ENCODE measurements at places on chromosomes 4 and X.

DNA sequence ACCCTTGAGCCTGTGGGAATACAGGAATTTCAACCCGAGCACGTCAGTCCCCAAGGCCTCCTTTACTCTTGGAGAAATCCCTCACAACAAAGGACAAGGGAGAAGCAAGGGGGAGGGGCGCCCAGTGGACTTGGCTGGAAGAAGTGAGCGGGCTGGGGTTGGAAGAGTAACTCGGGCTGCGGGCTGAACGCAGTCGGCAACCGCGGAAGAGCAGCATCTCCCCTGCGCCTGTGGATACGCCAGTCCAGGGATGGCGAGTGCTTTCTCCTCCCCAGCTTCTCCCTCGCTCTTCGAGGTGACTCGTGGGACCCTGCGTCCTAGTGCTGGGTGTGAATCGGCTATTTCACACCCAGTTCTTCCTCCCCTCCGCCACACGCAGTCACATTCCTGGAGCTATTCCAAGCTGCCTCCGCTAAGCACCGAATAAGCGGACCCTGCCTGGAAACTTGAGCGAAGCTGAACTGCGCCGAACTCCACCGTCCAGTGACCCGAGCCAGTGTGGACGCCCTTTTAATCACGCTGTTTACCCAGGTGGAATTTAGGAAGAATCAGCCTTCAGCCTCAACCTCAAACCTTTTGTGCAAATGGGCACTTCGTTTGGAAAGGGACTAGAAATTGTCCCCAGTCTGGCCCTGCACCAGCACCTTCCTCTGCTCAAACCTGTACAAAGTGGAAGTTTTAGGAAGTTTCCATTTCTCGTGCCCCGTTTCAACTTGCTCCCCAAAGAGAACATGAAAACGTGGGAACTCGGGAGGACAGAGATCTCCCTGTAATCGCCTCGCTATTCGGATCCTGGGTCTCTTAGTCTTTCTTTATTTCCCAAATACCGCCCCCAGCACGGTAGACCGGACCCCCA, 64.3 kb upstream of the WDR17 start:
- peak; percentile 95 for DNase-seq

- DNase-seq: no peak
Observed at GRCh38 chr4:78710536-78710935, 65.6 kb upstream of the BMP2K start.

DNA sequence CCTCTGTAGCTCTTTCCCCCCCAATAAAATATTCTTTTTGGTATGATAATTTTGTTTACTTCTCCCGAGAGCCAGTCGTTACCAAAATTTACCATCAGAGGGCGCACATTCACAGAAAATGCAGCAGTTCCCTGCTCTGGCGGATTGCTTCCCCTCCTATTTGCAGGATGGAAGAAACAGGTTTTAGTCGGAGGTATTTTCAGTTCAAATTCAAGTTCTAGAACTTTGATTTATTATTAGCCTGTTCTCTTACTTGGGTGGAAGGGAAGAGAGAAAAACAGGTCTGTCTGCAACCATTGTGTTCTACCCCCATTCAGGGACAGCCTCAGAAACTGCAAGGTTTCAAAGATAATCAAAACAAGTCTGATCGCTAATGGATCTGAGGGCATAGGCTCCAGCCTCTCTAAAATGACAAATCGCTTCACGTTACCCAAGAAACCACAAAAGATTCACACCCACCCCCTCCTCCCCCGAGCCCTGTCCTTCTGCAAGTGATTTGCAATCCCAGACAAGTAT, 263.8 kb upstream of the RPS6KA3 start:
- DNase-seq: peak; percentile 64

- no peak for DNase-seq
Observed at GRCh38 chr4:146370841-146371240, 150.9 kb downstream of the SLC10A7 start.

DNA sequence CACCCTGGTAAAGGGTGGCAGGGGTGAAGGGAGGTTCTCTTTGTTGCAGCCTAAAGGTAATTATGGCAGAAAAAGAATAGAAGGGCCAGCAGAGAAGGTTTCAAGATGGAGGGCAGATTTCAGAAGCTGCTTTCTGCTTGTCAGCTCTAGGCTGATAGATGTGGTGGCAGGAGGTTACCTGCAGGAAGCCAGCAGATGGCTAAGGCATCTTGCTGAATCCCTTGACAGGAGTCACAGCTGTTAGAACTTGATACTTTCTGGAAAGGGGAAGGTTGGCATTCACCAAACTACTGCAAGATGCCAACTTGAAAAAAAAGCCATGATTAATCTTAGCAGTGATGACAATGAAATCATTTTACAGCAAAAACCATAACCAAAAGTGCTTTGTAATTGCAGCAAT, 69.5 kb upstream of the CBLL2 start:
- no peak for DNase-seq

DNA sequence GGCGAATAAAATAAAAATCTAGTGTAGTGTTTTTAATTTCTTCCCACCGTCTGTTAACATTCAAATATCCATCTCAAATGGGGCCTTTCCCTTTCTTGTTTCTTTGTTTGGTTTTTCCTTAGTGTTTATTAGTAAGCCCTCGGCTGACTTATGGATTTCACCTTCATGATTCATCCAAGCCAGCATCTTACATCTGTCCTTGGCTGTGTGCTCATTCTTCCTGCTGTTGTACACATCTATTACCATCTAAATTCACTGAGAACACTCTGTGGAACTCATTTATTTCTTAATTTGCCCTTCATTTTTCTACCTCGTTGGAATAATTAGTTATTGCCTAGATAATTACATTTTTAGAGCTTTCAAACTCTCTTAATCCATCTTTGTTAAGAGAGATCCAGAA, 84.9 kb downstream of the SPCS3 start:
- DNase-seq: no peak

GRCh38 chr4:86442881-86443280, 83.0 kb upstream of the MAPK10 start:
- DNase-seq: no peak

DNA sequence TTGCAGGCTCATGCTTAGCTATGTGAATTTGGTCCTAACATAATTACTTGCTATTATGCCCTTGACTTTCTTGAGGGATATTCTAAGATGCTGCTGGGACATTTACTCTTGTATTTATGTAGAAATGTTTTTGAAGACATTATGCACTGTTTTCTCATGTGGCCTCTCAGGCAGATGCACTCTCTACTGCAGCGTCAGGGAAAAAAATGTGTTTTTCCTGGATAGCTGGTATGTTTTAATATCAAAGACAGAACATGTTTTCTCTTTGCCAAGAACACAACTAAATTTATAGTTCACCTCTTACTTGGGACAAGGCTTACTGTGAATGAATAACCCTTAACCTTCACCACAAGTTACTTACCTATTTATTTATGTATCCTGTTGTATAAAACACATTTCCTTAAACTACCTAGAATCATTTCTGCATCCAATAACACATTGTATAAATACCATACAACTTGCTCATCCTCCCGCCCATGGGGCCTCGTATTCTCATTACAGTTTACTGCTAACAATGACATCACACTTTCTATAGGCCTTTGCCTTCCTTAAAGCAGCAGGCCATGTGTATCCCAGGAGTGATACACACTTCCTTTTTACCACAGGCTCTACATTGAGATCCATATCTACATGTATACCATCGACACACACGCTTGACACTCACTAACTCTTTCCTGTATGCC, 178.7 kb downstream of the SLIT2 start:
- DNase-seq: no peak

GRCh38 chr4:41866799-41867677, 68.2 kb upstream of the TMEM33 start:
- DNase-seq: peak; percentile 54

DNA sequence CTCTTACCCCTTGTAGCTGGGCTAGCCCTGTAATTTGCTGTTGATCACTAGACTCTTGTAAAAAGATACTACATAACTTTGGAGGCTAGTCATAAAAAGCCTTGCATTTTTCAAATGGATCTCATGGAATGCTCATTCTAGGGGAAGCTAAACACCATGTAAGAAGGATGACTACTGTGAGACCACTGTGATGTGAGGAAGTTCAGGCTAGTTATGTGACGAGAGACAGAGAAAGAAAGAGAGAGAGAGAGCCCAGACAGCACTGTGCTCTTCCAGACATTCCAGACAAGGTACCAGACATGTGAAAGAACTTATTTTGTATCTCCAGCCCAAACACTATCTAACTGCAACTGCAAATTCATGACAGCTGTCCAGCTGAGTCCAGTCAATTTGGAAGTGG, 404.6 kb upstream of the PITX2 start:
- DNase-seq: peak; percentile 91

DNA sequence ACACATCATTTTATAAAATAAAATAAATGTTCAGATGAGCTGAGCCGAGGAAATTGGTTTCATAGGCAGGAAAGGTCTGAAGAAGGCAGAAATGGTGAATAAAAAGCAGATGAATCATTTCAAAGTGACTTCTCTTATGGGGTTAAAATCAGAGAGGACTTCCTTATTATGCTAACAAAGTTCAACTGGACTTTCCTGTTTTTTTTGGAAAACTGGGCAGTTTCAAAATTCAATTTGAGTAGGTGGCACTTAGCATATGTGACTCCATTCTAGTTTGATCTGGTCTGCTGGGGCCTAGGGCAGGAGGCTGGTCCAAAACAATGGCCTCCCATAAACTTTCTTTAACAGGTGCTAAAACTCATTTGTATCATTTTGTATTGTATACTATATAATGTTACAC, 1794.9 kb upstream of the TENM3 start:
- no peak for DNase-seq

DNA sequence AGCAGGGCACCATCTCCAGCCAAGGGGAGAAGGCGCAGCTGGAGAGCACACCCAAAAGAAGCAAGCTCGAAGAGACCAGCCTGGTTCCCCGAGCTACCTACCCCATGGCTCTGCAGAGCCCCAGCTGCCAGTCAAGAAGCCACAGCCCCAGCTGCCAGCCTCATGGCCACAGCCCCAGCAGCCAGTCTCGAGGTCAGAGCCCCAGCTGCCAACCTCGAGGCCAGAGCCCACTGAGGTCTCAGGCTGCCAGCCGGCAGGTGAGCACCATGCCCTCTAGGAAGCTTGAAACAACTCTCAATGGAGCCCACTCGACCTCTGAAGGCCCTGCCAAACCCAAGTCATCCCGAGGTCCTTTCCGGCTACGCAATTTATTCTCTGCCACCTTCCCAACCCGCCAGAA, 27.0 kb upstream of the PRPS1 start:
- DNase-seq: no peak

GRCh38 chr4:8383451-8384160, 56.9 kb downstream of the ACOX3 start:
- DNase-seq: peak; percentile 72

- no peak for DNase-seq
Observed at GRCh38 chr4:188435381-188435780, 296.1 kb downstream of the TRIML1 start.

- DNase-seq: no peak
Observed at GRCh38 chrX:136608295-136608933, 39.5 kb upstream of the CD40LG start.

DNA sequence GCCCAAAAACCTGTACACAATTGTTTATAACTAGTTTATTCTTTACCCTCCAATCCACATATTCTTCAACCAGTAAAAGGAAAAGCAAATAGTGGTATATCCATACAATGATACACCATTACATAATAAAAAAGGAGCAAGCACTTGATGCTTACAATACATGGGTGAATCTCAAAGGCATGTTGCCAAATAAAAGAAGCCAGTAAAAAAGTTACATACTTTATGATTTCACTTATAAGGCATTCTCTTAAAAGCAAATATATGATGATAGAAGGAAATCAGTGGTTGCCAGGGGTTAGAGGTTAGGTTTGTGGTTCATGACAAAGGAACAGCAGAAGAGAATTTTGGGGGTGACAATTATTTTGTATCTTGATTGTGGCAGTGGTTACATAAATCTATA, 896.1 kb upstream of the LCORL start:
- no peak for DNase-seq

DNA sequence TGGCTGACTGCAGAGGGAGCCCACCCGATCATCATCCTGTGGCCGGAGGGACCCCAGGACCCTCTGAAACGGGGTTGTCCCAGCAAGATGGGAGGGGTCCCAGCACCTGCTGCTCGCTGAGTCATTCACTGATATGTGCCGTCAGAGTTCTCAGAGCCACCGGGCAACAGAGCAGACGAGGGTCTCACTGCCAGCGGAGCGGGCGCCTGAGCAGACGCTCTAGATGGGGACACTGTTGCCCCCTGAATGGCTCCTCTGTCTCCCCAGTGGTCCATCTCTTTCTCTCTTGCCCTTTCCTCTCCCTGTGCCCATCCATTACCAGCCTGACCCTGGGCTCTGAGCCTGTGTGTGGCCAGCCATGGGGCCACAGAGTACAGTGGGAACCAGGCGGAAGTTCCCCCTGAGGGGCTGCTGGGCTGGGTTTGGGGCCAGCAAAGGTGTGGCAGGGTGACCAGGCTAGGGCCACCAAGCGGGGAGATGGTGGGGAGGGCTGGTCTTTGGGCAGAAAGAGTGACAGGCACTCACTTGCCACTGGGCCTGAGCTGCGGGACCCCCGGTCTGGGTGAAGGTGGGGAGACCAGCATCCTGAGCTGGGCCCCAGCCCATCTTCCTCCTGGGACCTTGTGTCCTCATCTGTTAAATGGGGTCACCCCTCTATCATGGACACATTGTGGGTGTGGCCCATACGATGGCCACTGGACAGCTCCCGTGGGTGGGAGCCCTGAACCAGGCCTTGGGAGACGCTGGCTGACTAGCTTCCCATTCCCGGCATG, 90.9 kb downstream of the HMX1 start:
- DNase-seq: no peak

- DNase-seq: no peak
Observed at GRCh38 chr4:137283737-137284136, 248.6 kb downstream of the PCDH18 start.

GRCh38 chrX:138946926-138947325, 235.4 kb upstream of the FGF13 start:
- no peak for DNase-seq

DNA sequence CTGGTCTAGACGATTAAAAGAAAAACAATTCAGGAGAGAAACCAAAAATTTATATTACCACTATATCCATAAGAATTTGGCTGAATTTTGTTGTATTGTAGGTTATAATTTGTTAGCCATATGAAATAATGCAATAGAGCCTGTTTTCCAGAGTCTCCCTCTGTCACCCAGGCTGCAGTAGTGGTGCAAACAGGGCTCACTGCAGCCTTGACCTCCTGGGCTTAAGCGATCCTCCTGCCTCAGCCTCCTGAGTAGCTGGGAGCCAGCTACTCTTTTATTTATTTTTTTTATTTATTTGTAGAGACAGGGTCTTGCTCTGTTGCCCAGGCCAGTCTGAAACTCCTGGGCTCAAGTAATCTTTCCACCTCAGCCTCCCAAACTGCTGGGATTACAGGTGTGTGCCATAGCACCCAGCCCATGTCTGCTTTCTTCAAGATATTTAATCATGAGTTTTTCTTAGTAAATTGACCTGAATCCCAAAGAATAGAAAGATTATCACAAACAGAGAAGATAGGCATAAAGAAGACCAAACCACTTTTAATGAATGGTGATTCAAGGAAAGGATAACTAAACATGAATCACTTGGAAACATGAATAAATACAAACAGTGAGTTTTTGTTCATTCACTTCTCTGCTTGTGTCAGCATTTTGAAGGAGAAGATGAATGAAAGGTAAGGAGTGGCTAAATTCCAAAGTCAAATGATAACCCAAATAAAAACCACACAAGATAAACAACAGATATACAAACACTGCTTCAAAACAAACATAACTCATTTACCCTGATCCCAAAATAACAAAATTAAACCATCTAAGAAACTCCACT, 82.1 kb downstream of the PPP3CA start:
- DNase-seq: no peak

- peak; percentile 68 for DNase-seq
Observed at GRCh38 chrX:149871940-149872339, 9.0 kb upstream of the MAGEA8 start.

- no peak for DNase-seq
Observed at GRCh38 chr4:1521821-1522361, 115.6 kb upstream of the NKX1-1 start.

- no peak for DNase-seq
Observed at GRCh38 chr4:78169728-78170127, 112.6 kb downstream of the FRAS1 start.

Data from islet precursor cell (in vitro differentiated cells).